CD14-positive monocyte (primary cell): ENCODE measurements at places on chromosomes 5 and 9.
A peak's percentile ranks its signal among the peaks of the same experiment; 100 is the strongest.

DNA sequence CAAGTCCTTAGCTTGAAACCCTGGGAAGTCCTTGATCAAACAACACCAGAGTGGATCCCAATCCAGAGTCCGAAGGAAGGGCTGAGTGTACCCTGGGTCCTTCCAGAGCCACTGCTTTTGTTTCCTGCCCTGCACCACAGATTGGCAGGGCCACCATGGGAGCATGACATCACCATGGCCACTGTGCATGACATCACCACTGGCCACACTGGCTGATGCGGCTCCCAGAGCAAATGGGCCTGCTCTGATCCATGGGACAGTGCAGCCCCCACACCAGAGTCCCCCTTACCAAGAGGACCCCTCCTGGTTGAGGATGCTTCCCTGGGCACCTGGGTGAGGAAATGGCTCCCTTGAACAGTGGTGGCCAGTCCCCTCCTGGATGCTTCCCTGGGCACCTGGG is 9.9 kb downstream of the SLC6A3 start:
- peaks cover 3% of the 10 kb centered on the region for H3K27me3 ChIP-seq
- no peaks in the 10 kb centered on the region for H3K4me1 ChIP-seq
- H3K36me3 ChIP-seq = no peaks in the 10 kb centered on the region
- no peak for DNase-seq
- no peak overlapping the region for H3K4me3 ChIP-seq

GRCh38 chr9:105269593-105269992 is 25.1 kb downstream of the SLC44A1 start:
- H3K4me3 ChIP-seq = no peak overlapping the region
- H3K4me1 ChIP-seq = peaks cover 2% of the 10 kb centered on the region
- no peaks in the 10 kb centered on the region for H3K36me3 ChIP-seq
- H3K27me3 ChIP-seq = no peaks in the 10 kb centered on the region
- no peak overlapping the region for H3K27ac ChIP-seq

- DNase-seq = no peak
- no peak overlapping the region for H3K4me3 ChIP-seq
- no peaks in the 10 kb centered on the region for H3K36me3 ChIP-seq
Observed at GRCh38 chr9:22383718-22384117, 62.9 kb upstream of the DMRTA1 start.

- peaks cover 5% of the 10 kb centered on the region for H3K4me1 ChIP-seq
- peaks cover 9% of the 10 kb centered on the region for H3K36me3 ChIP-seq
- H3K27me3 ChIP-seq = no peaks in the 10 kb centered on the region
Observed at GRCh38 chr9:136225366-136225747, 20.3 kb downstream of the QSOX2 start.

DNA sequence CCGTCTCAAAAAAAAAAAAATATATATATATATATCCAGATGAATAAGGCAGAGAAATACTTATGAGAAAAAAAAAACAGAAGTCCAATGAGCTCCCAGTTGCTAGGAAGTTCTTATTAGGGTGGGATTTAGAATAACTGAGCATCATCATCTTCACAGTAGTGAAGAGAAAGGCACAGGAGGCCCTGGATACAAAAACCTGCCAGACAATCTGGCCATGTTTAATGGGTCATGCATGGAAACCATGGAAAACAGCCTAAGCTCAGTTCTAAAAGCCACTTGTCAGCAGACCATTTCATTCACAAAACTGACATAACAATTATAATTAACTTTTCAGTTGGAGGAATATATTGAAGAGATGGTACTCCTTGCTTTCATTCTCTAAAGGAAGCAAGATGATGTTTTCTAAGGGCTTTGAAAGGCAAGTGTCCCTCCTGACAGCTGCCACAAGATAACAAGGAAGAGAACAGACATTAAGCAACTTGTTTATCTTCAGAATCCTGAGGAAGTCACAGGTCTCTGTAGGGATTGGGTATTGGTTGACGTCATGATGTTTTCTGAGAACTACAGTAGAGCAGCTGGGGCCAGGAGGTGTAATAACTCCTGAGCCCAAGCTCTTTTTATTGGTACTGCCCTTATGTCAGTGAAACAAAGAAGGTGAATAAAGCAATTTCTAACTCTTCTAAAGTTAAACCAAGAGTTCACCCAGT is 463.1 kb downstream of the DMAC1 start:
- H3K4me3 ChIP-seq = no peak overlapping the region

- no peak overlapping the region for H3K4me3 ChIP-seq
- no peak for DNase-seq
- no peaks in the 10 kb centered on the region for H3K27me3 ChIP-seq
Observed at GRCh38 chr9:4713849-4714248, 27.2 kb downstream of the AK3 start.

GRCh38 chr9:86202338-86202882 is 57.0 kb downstream of the C9orf153 start:
- H3K27me3 ChIP-seq = no peaks in the 10 kb centered on the region
- H3K36me3 ChIP-seq = no peaks in the 10 kb centered on the region
- no peak overlapping the region for H3K27ac ChIP-seq
- no peaks in the 10 kb centered on the region for H3K4me1 ChIP-seq
- DNase-seq = peak; percentile 15

GRCh38 chr9:112120439-112120925 is 54.6 kb downstream of the SUSD1 start:
- no peaks in the 10 kb centered on the region for H3K27me3 ChIP-seq
- H3K27ac ChIP-seq = no peak overlapping the region

- peaks cover 17% of the 10 kb centered on the region for H3K4me1 ChIP-seq
- no peaks in the 10 kb centered on the region for H3K36me3 ChIP-seq
- H3K27me3 ChIP-seq = peaks cover 9% of the 10 kb centered on the region
Observed at GRCh38 chr9:133458643-133459312, 1.0 kb upstream of the CACFD1 start.

DNA sequence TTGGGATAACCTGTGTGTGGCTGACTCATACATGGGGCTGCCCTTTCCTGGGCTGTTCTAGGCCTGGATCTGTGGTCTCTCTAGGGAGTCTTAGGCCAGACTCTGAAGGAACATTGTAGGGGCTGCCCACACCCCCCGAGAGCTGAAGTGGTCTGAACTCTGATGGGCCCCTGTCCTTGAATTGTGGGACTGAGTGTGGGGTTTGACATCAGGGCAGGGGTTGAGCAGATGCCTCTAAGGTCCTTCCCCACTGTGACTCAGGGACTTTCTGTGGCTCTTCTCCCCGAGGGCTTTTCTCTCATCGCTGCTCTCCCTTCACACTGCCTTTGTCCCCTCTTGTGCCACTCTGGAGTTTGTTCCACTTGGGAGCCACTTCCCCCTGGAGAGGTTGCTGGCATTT is 215.0 kb downstream of the MELK start:
- no peak overlapping the region for H3K4me3 ChIP-seq
- no peaks in the 10 kb centered on the region for H3K4me1 ChIP-seq
- no peaks in the 10 kb centered on the region for H3K27me3 ChIP-seq
- no peaks in the 10 kb centered on the region for H3K36me3 ChIP-seq
- no peak overlapping the region for H3K27ac ChIP-seq

DNA sequence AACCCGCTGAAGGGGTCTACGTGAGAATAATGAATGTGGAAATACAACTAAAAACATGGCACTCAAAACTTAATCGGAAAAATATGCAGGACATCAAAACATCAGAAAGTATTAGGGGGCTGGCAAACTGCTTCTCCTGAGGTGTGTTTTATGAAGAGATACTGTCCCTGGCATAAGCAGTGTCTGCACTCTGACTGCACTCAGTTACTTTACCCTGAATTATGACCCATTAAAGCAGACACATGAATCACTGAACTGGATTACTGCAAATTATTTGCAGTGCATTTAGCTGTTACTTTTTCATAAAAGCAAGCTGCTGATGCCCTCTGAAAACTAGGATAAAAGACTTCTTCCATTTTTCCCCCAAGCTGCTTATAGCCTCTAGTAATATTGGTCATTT is 164.9 kb downstream of the AP3B1 start:
- no peak overlapping the region for H3K4me3 ChIP-seq
- H3K4me1 ChIP-seq = no peaks in the 10 kb centered on the region
- peaks cover 35% of the 10 kb centered on the region for H3K36me3 ChIP-seq
- no peak for DNase-seq
- no peaks in the 10 kb centered on the region for H3K27me3 ChIP-seq
- H3K27ac ChIP-seq = no peak overlapping the region

DNA sequence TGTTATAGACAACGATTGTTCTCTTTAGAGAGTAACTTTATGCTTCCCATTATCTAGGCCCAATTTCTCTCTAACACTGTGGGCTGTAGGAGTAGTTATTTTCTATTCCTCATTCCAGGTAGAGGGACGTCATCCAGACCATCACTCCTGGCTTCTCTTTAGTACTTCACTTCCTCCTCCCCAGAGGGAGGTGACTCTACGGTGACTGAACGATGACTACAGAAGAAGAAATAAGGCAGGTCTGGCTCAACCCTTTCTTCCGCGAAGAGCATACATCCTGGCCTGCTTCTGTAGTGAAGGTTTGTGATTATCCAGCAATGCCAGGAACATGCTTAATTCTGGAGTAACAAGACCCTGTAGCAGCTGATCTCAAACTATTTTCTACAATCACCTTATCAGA is 50.8 kb downstream of the HMGCR start:
- no peak for DNase-seq
- H3K27ac ChIP-seq = no peak overlapping the region
- no peaks in the 10 kb centered on the region for H3K27me3 ChIP-seq
- no peak overlapping the region for H3K4me3 ChIP-seq
- no peaks in the 10 kb centered on the region for H3K4me1 ChIP-seq

DNA sequence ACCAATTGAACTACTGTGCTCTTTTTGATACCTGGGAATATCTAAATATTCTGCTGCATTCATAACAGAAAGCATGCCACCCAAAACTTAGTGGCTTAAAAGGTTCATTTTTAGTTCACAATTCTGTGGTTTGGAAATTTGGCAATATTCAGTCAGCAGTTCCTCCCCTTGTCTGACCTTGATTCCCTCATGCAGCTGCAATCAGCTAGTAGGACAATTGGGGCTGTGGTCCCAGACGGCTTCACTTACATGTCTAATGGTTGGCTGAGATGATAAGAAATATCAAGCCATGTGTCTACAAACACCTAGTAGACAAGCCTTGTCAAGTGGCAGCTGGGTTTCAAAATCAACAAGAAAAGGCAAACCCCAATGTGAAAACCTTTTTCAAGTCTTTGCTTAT is 51.3 kb downstream of the ANXA1 start:
- H3K27me3 ChIP-seq = no peaks in the 10 kb centered on the region
- peak overlapping the region; percentile 16 for H3K4me3 ChIP-seq
- peak overlapping the region; percentile 61 for H3K27ac ChIP-seq

GRCh38 chr5:172245703-172246125 is 37.9 kb downstream of the UBTD2 start:
- H3K27me3 ChIP-seq = no peaks in the 10 kb centered on the region
- no peaks in the 10 kb centered on the region for H3K4me1 ChIP-seq
- no peak overlapping the region for H3K27ac ChIP-seq
- H3K36me3 ChIP-seq = no peaks in the 10 kb centered on the region
- H3K4me3 ChIP-seq = no peak overlapping the region

- no peaks in the 10 kb centered on the region for H3K4me1 ChIP-seq
- no peak overlapping the region for H3K27ac ChIP-seq
- no peak overlapping the region for H3K4me3 ChIP-seq
- no peaks in the 10 kb centered on the region for H3K27me3 ChIP-seq
Observed at GRCh38 chr5:15807871-15808270, 307.9 kb downstream of the FBXL7 start.

DNA sequence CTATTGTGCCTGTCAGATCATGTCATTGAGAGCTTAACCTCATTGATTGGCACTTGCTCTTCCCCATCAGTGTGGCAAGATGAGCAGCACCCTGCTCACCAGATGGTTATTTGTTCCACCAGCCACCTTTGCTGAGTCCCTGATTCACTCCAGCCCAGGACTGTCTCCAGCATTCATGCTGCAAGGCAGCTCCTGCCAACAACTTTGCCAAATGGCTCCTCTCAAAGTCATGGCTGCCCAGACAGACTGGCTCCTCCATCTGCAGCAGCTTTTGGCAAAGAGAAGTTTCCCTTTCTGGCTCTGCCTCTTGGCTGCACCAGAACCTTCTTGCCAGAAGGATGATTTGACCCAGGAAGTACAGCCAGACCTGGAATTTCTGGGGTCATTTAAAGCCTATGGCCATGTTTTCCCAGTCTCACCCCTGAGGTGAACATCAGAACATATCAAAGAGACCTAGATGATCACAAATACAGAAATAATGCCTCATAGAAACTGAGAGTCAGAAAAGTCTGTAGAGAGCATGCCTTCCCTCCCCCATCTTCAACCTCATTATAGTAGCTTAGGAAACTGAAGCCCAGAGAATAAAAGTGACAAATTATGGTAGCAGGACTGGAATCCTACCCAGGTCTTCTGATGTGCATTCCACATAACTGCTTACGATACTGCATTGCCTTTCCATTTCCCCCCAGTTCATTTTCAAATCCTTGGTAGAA is 10.4 kb downstream of the PPP2R2B start:
- H3K27ac ChIP-seq = no peak overlapping the region
- H3K4me3 ChIP-seq = no peak overlapping the region
- H3K27me3 ChIP-seq = no peaks in the 10 kb centered on the region
- DNase-seq = no peak
- H3K4me1 ChIP-seq = no peaks in the 10 kb centered on the region
- no peaks in the 10 kb centered on the region for H3K36me3 ChIP-seq

DNA sequence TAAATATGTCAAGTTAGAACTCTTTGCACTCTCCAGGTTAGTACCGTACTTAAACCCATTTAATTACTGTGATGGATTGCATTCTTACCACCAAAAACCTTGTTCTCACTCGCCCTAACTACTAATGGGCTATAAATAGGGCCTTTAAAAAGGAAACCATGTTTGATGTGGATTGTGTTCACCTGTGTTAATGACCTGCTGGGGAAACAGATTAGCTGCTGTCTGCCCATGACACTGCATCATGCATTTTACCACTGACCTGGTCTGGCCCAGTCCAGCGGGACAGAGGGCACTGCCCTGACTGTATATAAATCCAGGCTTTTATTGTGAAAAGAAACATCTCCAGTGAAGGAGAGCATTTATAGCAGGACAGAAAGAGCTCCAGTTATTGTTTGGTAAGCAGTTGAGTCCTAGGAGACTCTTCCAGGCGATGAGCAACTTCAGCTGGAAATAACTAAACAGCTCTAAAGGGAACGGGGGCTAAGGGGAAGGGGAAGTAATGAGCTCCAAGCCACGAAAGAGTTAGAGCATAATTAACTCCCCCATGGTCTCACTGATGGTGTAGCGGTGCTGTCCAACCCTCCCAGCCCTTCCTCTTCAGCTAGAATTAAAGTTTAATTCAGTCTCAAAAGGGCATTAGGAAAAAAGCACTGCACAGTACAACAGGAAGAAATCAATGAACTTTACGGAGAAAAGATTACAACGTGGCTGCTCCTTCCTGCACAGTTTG is 303.1 kb downstream of the ENC1 start:
- H3K27ac ChIP-seq = no peak overlapping the region
- H3K36me3 ChIP-seq = no peaks in the 10 kb centered on the region
- H3K27me3 ChIP-seq = peaks cover 3% of the 10 kb centered on the region
- H3K4me1 ChIP-seq = no peaks in the 10 kb centered on the region
- DNase-seq = no peak
